ENCODE measurements at places on chromosomes 5 and 9. TPM values are rescaled to one million over a fixed set of nuclear protein-coding genes. Genes with fewer than 3 reads are reported as not detected.

DNA sequence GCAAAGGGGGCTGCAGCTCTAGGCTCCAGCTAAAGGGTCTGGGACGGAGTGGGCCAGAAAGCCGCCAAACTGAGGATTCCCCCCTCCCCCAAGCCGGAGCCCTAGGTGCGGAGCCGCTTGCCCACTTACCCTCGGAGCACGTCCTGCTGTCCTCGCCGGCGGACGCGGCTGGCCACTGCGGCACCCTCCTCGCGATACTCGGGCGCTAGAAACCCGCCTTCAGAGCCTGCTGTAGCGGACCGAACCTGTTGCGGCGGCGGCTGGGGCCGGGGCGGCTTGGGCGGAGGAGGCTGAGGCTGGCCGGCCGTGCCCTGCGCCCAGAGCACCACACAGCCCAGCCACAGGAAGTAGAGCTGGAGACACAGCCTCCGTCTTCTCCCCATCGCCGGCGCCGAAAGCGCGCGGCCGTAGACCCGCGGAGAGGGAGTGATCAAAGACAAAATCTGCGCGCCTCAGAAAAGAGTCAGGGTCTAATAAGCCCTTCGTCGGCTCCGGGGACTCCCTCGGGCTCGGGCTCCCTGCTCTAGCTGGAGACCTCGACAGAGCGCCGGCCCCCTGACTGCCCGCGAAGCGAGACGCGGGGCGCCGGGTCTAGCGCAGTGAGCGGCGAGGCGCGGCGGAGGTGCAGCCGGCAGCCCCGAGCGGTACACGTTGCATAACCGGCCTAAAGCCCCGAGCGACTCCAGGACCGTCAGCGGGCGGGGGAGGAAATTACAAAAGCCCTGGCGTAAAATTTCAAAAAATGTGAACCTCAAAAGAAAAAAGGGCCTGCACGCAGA, 635 bp downstream of the FBN2 start:
- DNase-seq = peak; percentile 5

DNA sequence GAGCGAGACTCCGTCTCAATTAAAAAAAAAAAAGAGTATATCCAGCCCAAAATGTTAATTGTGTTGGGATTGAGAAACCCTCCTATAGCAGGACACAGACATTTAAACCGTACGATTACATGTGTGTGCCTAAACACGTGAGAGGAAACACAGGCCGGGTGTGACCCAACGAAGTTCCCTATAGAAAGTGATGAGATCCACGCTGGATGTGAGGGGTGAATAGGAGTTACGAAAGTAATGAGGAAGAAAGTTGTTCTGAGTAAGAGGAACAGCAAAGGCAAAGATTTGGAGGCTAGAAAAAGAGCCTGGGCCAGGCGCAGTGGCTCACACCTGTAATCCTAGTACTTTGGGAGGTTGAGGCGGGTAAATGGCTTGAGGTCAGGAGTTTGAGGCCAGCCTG, 13.6 kb downstream of the NAIF1 start:
- no peak for DNase-seq

DNA sequence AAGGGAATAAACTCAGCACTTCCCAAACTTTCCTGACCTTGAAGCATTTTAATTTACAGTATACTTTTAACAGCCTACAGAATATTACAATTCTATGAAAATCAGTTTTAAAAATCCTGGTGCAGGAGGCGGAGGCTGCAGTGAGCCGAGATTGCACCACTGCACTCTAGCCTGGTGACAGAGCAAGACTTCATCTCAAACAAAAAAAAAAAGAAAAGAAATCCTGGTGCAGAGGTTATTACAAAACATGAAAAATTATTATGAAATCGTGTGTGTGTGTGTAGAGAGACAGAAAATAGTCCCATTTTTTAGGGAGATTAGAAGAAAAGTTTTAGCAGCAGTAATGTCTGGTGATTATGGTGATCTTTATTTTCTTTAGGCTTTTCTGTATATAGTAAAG, 26.9 kb downstream of the GOLPH3 start:
- no peak for DNase-seq

- DNase-seq = no peak
These were observed 666.9 kb upstream of the KLF4 start for GRCh38 chr9:108156270-108156998.

DNA sequence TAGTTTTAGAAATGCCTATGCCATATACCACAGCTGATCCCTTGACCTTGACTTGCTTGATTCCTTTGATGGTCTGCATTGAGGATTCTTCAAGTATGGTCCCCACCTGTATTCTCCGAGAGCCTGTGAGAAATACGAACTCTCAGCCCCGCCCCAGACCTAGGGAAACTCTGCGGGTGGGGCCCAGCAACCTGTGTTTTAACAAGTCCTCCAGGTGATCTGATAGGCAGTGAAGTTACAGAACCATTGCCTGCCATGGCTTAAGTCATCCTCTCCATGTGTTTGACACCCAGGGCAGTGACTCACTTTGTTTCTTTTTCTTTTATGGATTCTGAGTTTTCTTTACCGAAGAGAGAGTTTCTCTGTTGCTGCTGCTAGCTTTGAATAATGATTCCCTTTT, 18.5 kb downstream of the FRMPD1 start:
- DNase-seq = no peak

- DNase-seq = no peak
These were observed 8.9 kb downstream of the ZBTB34 start for GRCh38 chr9:126869368-126869767.

DNA sequence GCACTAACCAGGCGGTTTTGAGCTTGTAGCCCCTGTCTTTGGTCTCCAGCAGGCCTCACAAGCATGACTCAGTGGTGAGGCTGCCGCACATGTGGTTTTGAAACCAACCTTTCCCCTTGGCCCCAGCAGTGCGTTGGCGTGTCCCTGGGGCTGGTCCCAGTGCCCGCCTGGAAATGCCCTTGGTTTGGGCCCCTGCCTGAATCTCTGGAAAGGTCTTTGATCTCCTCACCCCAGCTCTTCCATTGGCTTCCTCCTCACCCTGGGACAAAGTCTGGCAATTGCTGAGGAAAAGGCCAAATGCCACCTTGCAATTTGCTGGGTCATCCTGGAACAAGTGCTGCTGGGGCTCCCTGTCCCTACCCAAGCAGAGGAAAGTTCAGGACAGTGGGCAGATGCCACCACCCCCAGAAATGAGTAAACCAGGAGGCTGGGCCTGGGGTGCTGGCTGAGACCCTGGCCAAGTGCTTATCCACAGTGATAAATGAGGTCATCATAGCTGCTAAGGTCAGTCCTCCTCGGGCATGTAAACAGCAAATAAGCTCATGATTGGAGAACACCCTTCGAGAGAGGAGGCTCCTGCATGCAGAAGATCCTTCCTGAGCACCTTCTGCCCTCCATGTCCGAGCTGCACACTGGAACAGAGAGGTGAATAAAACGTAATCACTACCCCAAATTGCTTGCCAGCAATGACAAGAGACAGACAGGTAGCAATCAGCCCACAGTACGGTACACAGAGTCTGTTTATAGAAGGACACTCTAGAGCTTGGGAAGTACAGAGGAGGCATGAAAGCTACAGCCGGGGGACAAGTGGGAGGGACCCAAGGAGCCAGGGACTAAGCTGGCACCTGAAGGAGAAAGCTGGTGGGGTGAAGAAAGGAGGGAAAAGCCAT, 98.9 kb upstream of the CPEB4 start:
- no peak for DNase-seq

- DNase-seq = no peak
These were observed 60.9 kb upstream of the GLRX start for GRCh38 chr5:95883185-95884016.

DNA sequence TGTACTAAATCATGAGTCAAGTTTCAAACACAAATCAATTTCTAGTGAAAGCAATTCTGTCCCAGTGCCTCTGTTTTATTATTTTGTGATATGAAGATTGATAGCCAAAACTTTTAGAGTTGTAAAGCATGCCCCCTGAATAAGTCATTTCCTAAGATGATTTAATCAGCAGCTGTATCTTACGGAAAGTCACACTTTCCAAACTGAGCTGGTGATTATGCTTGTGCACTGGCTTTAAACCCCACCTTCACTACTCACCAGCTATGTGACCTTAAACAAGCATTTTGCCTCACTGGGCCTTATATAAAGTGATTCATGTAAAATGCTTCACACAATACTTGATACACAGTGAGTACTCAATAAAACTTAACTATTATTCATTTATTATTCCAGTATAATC, 78.1 kb downstream of the EDIL3 start:
- DNase-seq = no peak

DNA sequence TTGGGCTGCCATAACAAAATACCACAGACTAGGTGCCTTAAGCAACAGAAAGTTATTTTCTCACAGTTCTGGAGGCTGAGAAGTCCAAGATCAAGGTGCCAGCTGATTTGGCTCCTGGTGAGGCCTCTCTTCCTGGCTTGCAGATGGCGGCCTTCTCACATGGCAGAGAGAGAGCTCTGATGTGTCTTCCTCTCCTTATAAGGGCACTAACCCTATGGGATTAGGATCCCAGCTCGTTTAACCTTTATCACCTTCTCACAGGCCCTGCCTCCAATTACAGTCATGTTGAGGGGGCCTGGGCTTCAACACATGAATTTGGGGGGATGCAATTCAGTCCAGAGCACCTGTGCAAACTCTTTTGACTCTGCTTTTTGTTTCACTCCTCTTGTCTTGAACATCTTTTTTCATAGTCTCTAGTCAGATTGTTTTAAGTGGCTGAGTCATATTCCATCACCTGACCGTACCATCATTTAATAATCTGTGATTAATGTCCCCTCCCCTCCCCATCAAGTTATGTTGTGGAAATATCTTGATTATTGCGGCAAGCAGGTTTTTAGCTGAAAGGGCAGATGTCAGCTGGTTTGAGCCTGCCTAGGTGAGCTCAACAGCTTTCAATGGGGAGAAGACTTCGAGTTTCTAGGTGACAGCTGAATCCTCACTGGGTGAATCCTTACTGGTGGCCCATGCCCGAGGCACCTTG, 61.8 kb downstream of the NDFIP1 start:
- no peak for DNase-seq

DNA sequence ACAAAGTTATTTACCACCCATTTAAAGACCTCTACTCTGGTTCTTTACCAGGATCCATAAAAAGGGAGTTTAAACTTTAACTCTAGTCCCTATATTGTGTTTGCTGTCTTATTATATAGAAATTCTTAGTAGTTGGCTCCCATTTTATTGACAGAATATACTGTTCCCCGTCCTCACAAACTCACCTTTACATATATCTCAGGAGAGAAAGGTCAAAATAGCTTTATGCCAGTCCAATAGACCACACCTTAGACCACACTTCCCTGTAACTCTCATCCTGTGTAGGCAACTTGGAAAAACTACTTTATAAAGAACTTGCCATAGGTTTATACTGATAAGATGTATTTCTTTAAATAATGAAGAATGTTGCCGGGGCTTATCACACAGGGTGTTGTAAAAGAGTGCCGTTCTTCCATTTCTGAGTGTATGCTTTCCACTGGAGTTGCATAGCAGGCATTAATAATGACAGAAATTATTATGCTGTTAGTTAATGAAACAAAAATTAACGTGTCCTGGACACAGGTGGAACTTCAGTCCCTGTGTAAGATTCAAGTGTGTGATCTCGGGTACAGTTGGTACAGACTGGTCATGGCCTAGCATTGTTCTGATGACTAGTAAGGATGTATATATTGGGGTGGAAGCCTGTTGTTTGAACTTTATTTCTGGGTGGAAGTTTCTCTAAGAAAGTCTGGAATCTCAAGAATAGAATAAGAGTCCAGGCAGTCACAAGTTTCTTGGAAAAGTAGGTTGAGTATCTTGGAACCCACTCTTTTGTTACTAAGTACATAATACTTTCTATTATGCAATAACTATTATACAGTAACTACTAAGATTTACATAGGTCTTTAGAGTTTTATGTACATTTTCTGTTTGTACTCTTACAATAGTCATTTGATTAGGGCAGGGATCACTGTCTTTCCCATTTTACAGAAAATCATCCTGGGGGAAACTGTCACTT, 33.0 kb upstream of the SPINK14 start:
- no peak for DNase-seq

GRCh38 chr9:93028448-93029006, 30.0 kb upstream of the SUSD3 start:
- DNase-seq = no peak

GRCh38 chr9:115985657-115986056, 167.9 kb upstream of the PAPPA start:
- no peak for DNase-seq

- DNase-seq = no peak
These were observed 308.0 kb upstream of the DAP start for GRCh38 chr5:11069041-11069440.

- DNase-seq = no peak
These were observed 5.3 kb downstream of the NFX1 start for GRCh38 chr9:33295571-33295970.

- no peak for DNase-seq
These were observed 272.8 kb downstream of the TAF11L14 start for GRCh38 chr5:17907094-17907493.

DNA sequence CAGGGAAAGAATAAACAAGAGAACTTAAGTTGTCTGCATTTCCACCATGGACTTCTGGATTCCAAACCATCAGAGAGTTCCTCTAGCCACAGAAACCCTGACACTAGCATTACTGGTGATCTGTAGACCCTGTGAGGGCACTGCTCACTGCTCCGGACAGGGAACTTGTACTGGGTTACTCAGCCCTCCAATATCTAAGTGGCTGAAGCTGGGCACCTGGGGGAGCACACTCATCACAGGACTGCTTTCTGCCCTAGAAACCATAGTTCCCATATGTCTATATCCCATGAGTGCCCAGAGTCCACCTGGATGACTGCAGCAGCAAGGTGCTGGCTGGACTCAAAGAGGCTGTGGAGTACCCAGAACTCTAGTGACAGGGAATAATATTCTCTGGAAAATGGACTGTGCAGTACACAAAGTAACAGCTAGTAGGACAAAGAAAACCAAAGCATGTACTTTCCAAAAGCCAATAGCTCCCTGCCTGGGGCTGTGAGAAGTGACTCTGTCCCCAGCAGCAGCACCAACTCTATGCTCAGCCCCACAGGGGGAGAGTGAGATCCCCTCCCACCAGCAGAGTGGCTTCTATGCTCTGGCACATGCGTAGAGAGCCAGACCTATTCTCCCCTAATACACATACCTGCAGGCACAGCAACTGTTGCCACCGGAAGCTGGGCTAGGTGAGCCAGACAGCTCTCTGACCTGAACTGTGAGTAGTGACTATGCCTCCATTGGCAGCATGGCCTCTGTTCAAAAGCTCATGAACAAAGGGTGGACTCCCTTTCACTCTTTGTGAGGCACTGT, 472.9 kb upstream of the FTMT start:
- DNase-seq = no peak

DNA sequence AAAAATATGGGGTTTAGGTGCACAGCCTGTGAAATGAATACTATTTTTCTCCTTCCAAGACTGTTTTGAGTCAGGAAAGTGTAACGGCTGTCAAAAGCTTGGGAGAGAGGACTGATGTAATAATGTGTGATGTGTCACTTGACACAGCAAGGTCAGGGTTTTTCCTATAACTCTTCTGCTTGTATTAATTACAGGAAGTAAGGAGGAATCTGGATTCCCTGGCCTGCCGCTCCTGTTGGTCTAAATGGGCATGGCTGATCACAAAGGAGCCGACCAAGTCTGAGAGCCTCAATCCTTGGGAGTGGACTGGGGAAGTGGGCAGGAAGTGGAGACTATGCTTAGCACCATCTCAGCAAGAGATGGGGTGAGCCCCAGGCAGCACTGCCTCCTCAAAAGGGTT, 16.7 kb upstream of the SLC28A3 start:
- no peak for DNase-seq

- peak; percentile 65 for DNase-seq
These were observed 69.4 kb downstream of the MSX2 start for GRCh38 chr5:174793684-174794328.

URM1 gene
- total RNA-seq = 18.9 TPM

LAMC3 gene
- total RNA-seq = 8.1 TPM

SLC25A25 gene
- total RNA-seq = 27.9 TPM

BTNL3 gene
- not detected for total RNA-seq

TRIM32 gene
- total RNA-seq = 12.3 TPM

FAM13B gene
- 31.9 TPM for total RNA-seq

SURF4 gene
- total RNA-seq = 133 TPM

NMUR2 gene
- total RNA-seq = 0.10 TPM

DOCK8 gene
- total RNA-seq = 12.1 TPM

FAM163B gene
- not detected for total RNA-seq
